Memory B cell (primary cell): ENCODE measurements at places on chromosomes 2 and 18.

GRCh38 chr18:43001821-43002220, 113.7 kb downstream of the RIT2 start:
- H3K4me3 ChIP-seq: no peak overlapping the region
- H3K36me3 ChIP-seq: no peaks in the 10 kb centered on the region
- no peaks in the 10 kb centered on the region for H3K27me3 ChIP-seq
- no peak for DNase-seq
- no peaks in the 10 kb centered on the region for H3K4me1 ChIP-seq

DNA sequence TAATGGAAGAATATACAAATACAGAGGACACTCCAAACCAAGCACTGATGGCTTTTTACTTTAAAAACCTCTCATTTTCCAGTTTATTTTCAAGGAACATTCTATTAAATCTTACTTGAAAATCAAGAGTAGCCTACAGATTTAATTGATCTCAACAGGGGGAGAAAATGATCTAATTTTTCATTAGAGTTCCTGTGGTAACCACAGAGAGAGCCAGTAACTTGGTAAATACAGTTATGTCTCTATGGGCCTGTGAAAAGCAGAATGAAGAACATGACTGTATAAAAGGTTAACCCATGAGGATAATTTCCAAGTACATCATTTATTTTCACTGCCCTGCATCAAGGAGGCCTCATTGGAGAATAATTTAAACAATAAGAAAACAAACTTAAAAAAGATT, 39.8 kb upstream of the ITPRID2 start:
- H3K27me3 ChIP-seq: no peaks in the 10 kb centered on the region
- no peak overlapping the region for H3K4me3 ChIP-seq
- no peak overlapping the region for H3K27ac ChIP-seq
- peaks cover 7% of the 10 kb centered on the region for H3K4me1 ChIP-seq

DNA sequence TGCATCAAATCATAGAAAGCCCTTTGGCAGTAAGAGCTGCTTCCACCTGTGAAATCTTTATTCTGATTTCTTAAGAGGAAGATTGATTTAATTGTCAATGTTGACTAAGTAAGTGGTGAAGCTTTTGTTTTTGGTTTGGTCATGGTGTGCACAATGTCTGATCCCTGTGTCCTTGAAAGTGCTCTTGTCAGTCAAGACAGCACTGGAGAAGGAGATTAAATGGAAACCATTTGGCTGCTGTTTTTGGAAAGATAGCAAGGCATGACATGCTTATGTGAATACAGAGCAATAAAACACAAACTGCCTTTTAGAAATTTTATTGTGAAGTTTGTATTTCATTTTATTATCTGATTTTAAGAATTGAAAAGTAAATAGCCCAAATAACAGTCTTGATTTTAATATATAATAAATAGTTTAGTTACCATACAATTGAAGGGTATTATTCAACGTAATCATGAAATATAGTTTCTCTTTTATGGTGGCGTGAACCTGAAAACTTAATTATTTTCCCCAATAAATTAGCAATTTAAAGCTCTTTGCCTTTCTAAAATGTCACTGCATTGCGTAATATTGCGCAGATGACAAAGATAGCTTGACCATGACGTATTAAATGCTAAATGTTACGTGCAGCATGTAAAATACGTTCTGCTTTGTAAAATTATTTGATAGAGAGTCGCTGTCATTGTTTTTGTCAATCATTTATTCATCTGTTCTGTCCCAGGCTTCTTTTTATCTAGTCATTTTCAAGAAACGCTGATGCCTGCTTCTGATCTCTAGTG, 69.0 kb downstream of the GULP1 start:
- no peaks in the 10 kb centered on the region for H3K4me1 ChIP-seq
- no peaks in the 10 kb centered on the region for H3K36me3 ChIP-seq
- DNase-seq: no peak
- no peak overlapping the region for H3K27ac ChIP-seq
- H3K27me3 ChIP-seq: no peaks in the 10 kb centered on the region

- peaks cover 14% of the 10 kb centered on the region for H3K4me1 ChIP-seq
- H3K4me3 ChIP-seq: no peak overlapping the region
- no peak for DNase-seq
- H3K27ac ChIP-seq: no peak overlapping the region
- H3K36me3 ChIP-seq: peaks cover 12% of the 10 kb centered on the region
Measured at GRCh38 chr18:5287854-5288253, 7.7 kb downstream of the ZBTB14 start.
